ENCODE measurements at places on chromosomes 1 and 21. TPM values are rescaled to one million over a fixed set of nuclear protein-coding genes. Genes with fewer than 3 reads are reported as not detected.

DNA sequence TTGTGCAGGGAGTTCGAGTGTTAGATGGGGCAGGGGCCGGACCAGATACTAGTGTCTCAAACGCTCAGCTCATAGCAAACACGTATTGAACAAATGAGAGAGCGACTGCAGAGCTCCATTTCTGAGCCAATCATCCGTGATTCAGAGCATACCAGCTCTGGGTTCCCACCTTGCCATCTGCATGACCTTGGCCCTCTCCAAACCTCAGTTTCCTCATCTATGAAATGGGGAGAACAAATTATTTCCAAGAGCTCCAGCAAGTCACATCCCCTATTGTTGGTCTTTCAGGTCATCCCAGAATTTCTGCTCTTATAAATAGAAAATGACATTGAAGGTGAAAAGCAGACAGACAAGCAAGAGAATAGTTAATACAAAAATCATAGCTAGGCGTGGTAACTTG is 10.2 kb upstream of the RUNX3 start:
- H3K4me1 ChIP-seq, result no peaks in the 10 kb centered on the region
- peaks cover 30% of the 10 kb centered on the region for H3K27me3 ChIP-seq
- H3K27ac ChIP-seq, result no peak overlapping the region
- no peak for DNase-seq
- no peak overlapping the region for H3K4me3 ChIP-seq
- H3K36me3 ChIP-seq, result no peaks in the 10 kb centered on the region

The SERPINC1 gene
- polyA plus RNA-seq, result 0.06 TPM

GRCh38 chr1:168178638-168179437 is at the start of gene TIPRL:
TIPRL (plus strand) TSS chr1:168178962; CDS start chr1:168179078, 116 bp downstream.
- H3K4me3 ChIP-seq, result peak within 1 kb of the TSS; percentile 96
- H3K36me3 ChIP-seq, result no peaks in the 10 kb centered on the region
- peaks cover 8% of the 10 kb centered on the region for H3K4me1 ChIP-seq
- H3K27ac ChIP-seq, result peak within 1 kb of the TSS; percentile 98
- peaks cover 4% of the 10 kb centered on the region for H3K27me3 ChIP-seq

The BSND gene
- polyA plus RNA-seq, result not detected

DNA sequence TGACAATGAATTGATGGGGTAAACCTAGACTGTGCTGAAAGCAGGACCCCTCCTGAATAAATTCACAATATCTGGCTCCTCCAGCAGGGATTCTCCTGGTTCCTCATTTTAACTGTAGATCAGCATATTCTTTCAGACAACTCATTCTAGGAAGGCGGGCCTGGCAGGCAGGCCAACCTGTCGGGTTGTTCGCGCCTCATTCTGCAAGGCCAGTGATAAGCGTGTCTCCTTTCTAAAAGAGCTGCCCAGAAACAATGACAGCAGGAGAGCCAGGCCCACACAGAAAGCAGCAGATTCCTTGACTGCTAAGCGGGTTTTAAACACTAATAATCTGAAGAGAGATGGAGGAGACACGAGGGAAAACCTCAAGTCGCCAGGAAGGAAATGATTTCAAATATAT is 70.0 kb downstream of the NTPCR start:
- H3K27ac ChIP-seq, result peak overlapping the region; percentile 16
- no peak overlapping the region for H3K4me3 ChIP-seq
- peaks cover 20% of the 10 kb centered on the region for H3K4me1 ChIP-seq
- DNase-seq, result peak; percentile 57
- H3K27me3 ChIP-seq, result no peaks in the 10 kb centered on the region
- H3K36me3 ChIP-seq, result no peaks in the 10 kb centered on the region

DNA sequence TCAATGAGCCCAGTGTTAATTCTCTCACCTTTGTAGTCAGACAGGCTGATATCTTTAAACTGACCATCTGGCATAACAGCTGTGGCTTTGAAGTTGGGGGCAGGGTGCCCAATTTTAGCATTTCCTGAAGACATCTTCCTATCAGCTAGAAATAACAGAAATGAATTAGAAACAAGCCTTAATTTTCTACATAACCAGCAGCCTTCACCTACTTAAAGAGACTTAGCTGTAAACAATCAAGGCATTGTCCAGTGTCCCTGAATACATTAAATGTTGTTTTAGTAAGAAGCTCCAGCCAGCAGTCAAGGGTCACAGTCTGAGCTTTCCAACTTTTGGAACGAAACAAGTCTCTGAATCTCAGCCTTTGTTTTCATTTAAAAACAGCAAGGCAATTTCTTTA is 2.8 kb downstream of the PRDX1 start:
- peaks cover 33% of the 10 kb centered on the region for H3K36me3 ChIP-seq
- H3K4me3 ChIP-seq, result no peak overlapping the region
- H3K4me1 ChIP-seq, result peaks cover 8% of the 10 kb centered on the region
- peak; percentile 40 for DNase-seq

- no peak for DNase-seq
- no peaks in the 10 kb centered on the region for H3K36me3 ChIP-seq
- H3K27ac ChIP-seq, result no peak overlapping the region
- peaks cover 15% of the 10 kb centered on the region for H3K4me1 ChIP-seq
- no peak overlapping the region for H3K4me3 ChIP-seq
These were observed 5.9 kb downstream of the FOXD2 start for GRCh38 chr1:47443530-47444296.

The BGLAP gene
- 0.87 TPM for polyA plus RNA-seq

The MYOC gene
- 1.6 TPM for polyA plus RNA-seq

DNA sequence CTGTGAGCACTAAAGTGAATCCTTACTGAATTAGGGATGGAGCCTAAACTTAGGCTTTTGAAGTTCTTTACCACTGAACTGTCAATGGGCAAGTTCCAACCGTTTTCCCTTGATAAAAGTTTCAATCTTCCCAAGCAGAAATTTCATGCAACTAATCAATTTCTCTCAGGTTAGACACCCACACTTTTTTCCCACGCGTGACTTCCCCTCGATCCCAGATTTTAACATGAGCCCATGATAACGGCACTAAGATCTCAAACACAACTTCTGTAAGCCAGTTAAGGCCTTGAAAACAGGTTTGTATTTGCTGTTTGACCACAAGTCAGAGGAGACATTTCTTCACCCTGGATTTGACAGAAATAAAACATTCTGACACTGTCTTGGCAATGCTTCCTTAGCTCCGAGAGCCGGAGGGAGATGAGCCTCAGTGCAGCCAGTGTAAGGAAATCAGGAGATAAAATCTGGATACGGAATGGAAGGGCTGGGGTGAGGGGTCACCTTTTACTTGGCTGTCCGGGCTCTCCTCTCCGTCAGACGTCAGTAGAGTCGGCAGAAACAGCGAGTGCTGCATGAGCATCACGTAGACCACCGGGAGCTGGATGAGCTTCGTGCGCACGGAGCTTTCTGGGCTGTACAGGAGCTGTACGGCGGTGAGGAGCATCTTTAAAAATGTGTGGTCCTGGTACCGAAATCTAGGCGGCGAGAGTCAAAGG is 39.7 kb downstream of the MRAP start:
- peaks cover 81% of the 10 kb centered on the region for H3K36me3 ChIP-seq
- H3K4me3 ChIP-seq, result no peak overlapping the region
- DNase-seq, result no peak

The NHLH1 gene
- polyA plus RNA-seq, result 1.1 TPM

- no peaks in the 10 kb centered on the region for H3K27me3 ChIP-seq
- H3K4me3 ChIP-seq, result no peak overlapping the region
- no peak for DNase-seq
- no peaks in the 10 kb centered on the region for H3K36me3 ChIP-seq
These were observed 54.5 kb upstream of the FAM78B start for GRCh38 chr1:166221316-166221715.

The APCS gene
- not detected for polyA plus RNA-seq

DNA sequence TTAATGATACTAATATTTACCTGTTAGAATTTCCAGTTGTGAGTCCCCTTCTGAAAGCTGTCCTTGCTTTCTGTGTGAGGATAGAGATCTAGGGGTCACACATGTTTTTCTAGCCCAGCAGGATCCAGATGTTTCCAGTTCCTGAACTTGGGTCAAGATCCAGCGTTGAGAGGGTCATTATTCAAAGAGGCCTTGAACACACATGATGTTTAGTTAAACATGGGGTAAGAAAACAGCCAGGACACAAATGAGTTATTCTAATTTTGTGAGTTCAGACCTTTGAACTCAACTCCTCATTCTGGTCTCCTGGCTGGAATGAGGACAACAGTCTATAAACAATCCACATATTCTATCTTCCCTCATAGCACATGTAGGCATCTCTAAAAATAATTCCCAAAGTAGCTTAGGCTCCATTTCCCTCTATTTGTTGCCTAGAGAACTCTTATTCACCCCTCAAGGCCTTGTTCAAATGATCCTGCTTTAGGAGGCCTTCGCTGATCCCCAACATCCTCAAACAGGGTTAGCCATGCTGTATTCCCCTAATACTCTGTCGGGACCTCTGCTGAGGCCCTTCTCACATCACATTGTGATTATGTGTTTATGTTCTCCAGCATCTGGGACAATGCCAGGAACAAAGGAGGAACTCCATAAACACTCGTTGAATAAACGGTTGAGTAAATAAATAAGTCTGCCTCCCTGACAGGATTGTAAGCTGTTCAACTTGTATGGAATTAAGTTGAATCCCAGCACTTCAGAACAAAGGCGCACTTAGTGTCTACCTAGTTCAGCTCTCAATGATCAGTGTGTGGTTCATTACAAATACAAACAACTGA is 15.0 kb upstream of the KCNN3 start:
- peaks cover 2% of the 10 kb centered on the region for H3K27me3 ChIP-seq
- no peaks in the 10 kb centered on the region for H3K4me1 ChIP-seq
- peak; percentile 36 for DNase-seq
- H3K36me3 ChIP-seq, result no peaks in the 10 kb centered on the region

- H3K27ac ChIP-seq, result no peak overlapping the region
- no peak overlapping the region for H3K4me3 ChIP-seq
- peaks cover 27% of the 10 kb centered on the region for H3K4me1 ChIP-seq
- DNase-seq, result no peak
- H3K27me3 ChIP-seq, result peaks cover 74% of the 10 kb centered on the region
These were observed 4.1 kb downstream of the RIPK4 start for GRCh38 chr21:41762753-41763152.

DNA sequence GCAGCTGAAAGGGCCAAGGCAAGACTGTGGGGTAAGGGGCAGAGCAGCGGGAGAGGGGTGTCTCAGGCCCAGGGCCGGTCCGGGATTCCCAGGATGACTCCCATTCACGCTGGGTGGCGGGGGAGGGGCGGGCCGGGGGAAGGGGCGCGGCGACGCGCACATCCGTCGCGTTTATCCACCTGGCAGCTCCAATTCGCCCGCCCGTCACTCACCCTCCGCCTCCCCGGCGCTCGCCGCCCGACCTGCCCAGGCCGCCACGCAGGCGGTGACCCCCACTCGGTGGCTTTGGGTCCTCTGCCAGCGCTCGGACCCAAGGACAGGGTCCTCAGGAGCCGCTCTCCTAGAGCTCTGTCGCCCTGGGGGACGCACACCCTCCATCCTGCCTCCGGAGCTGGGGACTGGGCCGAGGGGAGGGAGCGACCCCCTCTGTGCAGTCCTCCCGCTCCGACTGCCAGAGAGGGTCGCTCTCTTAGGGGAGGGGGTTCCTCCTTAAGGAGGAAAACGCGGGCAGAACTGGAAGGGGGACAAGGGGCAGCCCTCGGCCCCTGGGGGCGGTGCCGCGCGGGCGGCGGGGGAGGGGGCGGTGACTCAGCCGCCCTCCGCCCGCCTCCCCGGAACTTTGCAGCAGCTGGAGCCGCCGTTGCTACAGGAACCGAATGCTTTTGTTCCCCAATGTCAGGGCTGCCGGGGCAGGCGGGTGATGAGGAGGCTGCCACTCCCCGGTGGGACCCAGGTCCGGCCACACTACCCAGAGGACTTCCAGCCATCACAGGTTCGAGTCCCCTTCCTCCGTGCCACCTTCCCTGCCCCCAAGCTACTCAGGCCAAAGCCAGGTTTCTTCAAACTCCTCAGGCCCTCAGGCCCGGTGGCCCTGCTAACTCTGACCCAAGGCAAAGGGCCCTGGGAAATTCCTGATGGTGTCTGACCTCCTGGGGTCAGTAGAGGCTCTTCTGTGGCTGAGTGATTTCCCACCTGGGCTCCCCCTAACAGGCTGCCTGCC is 3.4 kb downstream of the ADGRB2 start:
- H3K27ac ChIP-seq, result peak overlapping the region; percentile 79
- DNase-seq, result peak; percentile 88

DNA sequence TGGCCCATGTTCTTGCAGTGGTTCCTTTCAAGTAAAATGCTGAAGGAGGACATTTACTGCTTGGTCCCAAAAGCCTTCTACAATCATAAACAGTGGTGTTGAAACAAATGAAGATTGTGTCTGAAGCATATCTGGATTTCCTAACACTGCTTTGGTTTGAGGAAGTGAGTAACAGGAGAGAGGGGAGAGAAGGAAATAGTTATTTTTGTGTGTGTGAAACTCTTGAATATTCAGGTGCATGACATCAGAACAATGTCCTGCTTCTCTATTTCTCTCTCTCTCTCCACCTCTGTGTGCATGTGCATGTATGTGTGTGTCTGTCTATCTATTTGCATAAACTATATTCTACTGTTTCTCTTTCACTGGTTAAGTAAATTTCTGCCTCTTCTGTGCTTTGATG is 61.4 kb upstream of the TNFSF18 start:
- H3K27ac ChIP-seq, result no peak overlapping the region
- DNase-seq, result peak; percentile 67
- no peaks in the 10 kb centered on the region for H3K36me3 ChIP-seq
- H3K4me3 ChIP-seq, result no peak overlapping the region
- H3K27me3 ChIP-seq, result no peaks in the 10 kb centered on the region

The NBPF6 gene
- not detected for polyA plus RNA-seq

The PLEKHN1 gene
- polyA plus RNA-seq, result 0.53 TPM

- H3K27ac ChIP-seq, result no peak overlapping the region
- H3K4me1 ChIP-seq, result peaks cover 30% of the 10 kb centered on the region
- peak; percentile 46 for DNase-seq
- peaks cover 73% of the 10 kb centered on the region for H3K27me3 ChIP-seq
These were observed 407 bp downstream of the WNT4 start for GRCh38 chr1:22142315-22143064.

GRCh38 chr1:3450202-3450863 is 4.1 kb upstream of the ARHGEF16 start:
- no peaks in the 10 kb centered on the region for H3K36me3 ChIP-seq
- peaks cover 13% of the 10 kb centered on the region for H3K4me1 ChIP-seq
- no peak for DNase-seq
- no peak overlapping the region for H3K4me3 ChIP-seq

The IL19 gene
- not detected for polyA plus RNA-seq

DNA sequence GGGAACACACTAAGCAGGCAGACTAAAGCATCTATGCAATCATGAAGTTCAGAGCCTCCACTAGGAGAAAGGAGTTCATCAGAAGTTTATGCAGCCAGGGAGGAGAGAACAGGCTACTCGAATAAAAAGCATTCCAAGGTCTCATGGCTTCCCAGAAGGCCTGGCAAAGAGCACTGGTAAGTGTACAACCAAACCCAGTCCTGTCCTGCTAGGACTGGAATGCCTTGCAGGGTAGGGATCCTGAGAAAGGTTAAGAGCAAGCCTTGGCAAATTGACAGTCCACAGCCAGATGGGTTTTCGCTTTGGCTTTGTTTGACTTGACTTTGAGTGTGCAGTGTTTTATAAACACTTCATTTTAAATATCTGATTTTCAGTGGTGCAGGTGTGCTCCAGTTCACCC is 133.6 kb upstream of the ATP1B1 start:
- no peak overlapping the region for H3K27ac ChIP-seq
- DNase-seq, result peak; percentile 57

- no peak overlapping the region for H3K4me3 ChIP-seq
- H3K4me1 ChIP-seq, result no peaks in the 10 kb centered on the region
- no peak for DNase-seq
These were observed 199.5 kb downstream of the AJAP1 start for GRCh38 chr1:4853904-4854303.
